ENCODE measurements at places on chromosomes 5 and 9. TPM values are rescaled to one million over a fixed set of nuclear protein-coding genes. Genes with fewer than 3 reads are reported as not detected.

DNA sequence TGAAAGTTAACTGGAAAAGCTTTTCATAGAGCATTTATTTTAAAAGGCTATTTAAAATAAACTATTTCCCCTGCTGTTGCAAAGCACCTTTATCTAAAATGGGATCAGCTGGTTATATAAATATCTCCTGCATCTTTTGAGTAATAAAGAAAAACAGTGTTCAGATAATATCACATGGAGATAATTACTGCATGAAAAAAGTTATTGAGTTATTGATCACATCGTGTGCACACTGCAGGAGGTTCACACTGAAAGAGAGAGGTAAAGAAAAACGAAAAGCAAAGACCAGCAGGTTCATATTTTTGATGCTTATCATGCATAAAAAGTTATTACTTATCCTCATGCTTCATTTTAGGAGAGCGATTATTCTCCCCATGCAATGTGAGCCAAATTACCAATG is 55.4 kb upstream of the OTP start:
- DNase-seq, result no peak

GRCh38 chr5:81182396-81183390 is 50.4 kb upstream of the CKMT2 start:
- no peak for DNase-seq

The SLC45A2 gene
- not detected for total RNA-seq

GRCh38 chr9:104074876-104075275 is 19.2 kb upstream of the SMC2 start:
- DNase-seq, result no peak

DNA sequence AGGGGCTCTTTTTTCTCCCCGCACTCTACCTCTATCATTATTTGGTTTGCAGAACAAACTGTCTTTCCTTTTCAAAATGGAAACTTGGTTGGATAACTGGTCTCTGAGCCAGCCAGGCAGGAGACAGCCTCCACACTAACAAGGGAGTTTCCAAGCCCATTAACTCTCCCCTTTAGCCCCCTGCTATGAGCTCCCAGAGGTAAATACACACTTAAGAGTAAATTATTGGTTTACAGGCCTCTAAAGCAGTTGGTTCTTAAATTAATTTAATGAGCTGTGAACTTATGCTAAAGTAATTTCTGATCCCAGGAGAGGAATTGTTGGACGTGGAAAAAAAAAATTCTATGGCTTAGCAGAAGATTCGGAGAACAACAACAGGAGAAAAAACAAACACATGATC is 30.3 kb downstream of the EPB41L4A start:
- DNase-seq, result no peak

GRCh38 chr9:34457266-34458012 is 931 bp downstream of the FAM219A start:
- peak; percentile 90 for DNase-seq

- no peak for DNase-seq
Observed at GRCh38 chr5:147512659-147513379, 3.0 kb upstream of the DPYSL3 start.

DNA sequence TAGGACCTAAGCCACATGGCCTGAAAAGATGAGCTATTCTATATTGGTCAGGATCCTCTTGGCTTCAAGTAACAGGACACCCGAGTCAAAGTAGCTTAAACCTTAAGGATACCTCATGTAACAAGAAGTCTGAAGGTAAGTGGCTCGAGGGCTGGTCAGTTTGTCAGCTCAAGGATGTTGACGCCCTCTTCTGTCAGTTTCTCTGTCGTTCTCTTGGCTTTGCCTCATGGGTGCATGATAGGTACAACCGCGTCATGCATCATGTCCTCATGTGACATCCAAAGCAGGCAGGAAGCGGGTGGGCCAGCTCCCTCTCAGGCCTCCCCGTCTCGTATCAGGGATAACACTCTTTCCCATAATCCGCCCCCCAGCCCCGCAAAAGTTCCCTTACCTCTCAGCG is 22.1 kb upstream of the TCERG1 start:
- no peak for DNase-seq

GRCh38 chr5:133241179-133242092 is 189.6 kb downstream of the HSPA4 start:
- no peak for DNase-seq

The C9orf153 gene
- total RNA-seq, result 0.99 TPM

GRCh38 chr5:24737163-24737562 is 92.4 kb upstream of the CDH10 start:
- DNase-seq, result no peak

Data from sigmoid colon (tissue), 7 donors.